Right renal cortex interstitium (tissue), 3 donors: ENCODE measurements at places on chromosomes 5 and 9. TPM values are rescaled to one million over a fixed set of nuclear protein-coding genes. Genes with fewer than 3 reads are reported as not detected.

SLC36A2 gene
- polyA plus RNA-seq, result 7.4 TPM

KYAT1 gene
- polyA plus RNA-seq, result 18.9 TPM

TBC1D9B gene
- polyA plus RNA-seq, result 92.6 TPM

ACER2 gene
- 4.9 TPM for polyA plus RNA-seq

SLC36A3 gene
- polyA plus RNA-seq, result not detected

ATOX1 gene
- polyA plus RNA-seq, result 116 TPM

- DNase-seq, result no peak
These were observed 421.3 kb downstream of the ACTL7B start for GRCh38 chr9:108434502-108434901.

- DNase-seq, result no peak
These were observed 704 bp downstream of the SUSD1 start for GRCh38 chr9:112174222-112174964.

- DNase-seq, result no peak
These were observed 7.5 kb upstream of the NRARP start for GRCh38 chr9:137309368-137310188.

DNA sequence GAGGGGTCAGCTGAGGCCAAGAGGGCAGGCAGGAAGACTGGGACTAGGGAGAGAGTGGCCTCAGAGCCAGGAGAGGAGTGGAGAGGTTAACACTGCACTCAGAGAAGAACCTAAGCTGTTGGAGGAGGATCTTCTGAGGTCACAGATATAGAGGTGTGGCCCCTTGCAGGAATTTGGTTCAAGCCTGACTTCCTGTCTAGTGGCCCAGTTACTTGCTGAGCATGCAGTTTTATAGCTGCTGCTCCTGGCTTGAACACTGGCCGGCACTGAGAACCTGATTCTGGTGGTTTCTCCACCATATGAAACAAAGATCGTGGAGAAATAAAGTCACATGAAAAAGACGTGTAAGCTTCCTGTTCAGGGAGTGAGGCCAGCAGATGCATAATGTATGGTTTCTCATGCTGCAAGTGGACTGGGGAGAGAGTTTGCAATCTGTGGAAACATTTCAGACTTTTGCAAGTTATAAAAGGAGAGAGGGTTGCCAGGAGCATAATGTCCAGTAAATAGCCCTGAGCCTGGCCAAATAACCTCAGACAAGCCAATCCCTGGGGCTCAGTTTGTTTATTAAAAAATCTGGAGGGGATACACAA, 82.6 kb downstream of the GALNT10 start:
- no peak for DNase-seq

- no peak for DNase-seq
These were observed 531.1 kb downstream of the CETN3 start for GRCh38 chr5:89878140-89879132.

GRCh38 chr9:125701351-125701750, 5.7 kb downstream of the MAPKAP1 start:
- no peak for DNase-seq

- no peak for DNase-seq
These were observed 6.3 kb upstream of the ISCA1 start for GRCh38 chr9:86288499-86289198.

DNA sequence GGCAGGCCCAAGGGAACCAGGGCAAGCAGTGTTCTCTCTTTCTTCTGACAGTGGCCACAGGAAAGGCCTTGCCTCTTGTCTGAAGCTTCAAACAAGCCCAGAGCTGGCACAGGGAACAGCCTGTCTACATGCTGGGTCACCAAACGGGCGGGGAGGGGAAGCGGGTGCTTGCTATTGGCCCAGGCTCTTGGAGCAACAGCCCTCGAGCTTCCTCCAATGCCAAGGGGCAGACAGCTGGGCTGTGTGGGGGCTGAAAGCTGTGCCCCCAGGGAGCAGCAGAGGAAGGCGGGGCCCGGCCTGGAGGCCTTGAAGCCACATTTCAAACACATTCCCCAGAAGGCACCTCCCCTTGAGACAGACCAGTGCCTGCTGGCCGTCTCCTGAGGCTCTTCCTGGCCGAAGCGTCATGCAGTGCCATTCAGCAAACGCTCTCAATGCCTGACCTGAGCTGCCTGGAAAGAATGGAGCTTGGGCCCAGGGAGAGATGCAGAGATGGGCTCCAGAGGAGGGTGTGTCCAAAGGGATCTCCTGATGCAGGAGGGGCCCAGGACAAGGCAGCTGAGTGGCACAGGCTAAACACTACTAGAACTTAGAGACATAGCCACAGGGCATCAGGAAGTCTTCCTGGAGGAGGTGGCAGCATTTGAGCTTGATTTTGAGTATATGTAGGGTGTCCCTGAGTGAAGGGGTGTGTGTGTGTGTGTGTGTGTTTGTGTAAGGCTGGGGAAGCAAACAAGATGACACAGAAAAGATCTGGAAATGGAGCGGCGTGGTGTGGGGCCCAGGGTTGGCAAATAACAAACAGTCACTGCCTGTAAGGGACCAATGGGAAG, 2.5 kb downstream of the FIBCD1 start:
- no peak for DNase-seq

GRCh38 chr9:95611354-95611753, 94.6 kb upstream of the PTCH1 start:
- no peak for DNase-seq

DNA sequence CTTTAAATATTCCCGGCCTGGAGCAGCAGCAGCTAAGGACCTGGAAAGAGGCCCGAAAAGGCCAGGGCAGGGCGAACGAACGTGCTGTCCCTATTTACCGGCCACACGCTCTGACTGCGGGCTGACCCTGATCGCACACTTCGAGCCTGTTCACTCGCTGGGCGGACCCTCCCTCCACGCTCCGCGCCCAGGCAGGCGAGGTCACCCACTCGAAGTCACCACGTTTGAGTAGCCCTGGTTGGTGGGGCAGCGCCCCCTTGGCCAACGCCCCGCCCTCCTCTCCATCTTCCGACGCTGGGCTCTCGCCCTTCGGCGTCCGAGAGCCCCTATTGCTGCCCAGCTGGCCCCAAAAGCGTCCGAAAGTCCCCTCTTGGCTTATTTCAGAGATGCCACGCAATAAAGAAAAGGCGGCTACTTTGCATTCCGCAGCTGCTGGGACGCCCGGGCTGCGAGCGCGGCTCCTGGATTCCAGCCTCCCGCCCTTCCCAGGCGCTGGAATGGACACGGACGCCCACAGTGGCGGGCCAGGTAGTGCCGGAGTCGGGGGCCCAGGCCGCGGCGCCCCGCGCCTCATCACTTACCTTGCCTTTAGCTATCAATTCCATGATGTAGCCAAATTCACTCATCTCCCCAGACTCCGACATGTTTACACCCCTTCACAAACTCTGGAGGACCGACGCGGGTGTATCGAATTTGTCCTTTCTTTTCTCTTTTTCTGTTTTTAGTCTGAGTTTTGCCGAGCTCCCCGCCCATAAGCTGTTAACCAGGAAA, 9.9 kb upstream of the TRIM36 start:
- DNase-seq, result peak; percentile 33
